SJSA1 (cell line): ENCODE measurements at places on chromosomes 6 and 20. TPM values are rescaled to one million over a fixed set of nuclear protein-coding genes. Genes with fewer than 3 reads are reported as not detected.
A peak's percentile ranks its signal among the peaks of the same experiment; 100 is the strongest.

DNA sequence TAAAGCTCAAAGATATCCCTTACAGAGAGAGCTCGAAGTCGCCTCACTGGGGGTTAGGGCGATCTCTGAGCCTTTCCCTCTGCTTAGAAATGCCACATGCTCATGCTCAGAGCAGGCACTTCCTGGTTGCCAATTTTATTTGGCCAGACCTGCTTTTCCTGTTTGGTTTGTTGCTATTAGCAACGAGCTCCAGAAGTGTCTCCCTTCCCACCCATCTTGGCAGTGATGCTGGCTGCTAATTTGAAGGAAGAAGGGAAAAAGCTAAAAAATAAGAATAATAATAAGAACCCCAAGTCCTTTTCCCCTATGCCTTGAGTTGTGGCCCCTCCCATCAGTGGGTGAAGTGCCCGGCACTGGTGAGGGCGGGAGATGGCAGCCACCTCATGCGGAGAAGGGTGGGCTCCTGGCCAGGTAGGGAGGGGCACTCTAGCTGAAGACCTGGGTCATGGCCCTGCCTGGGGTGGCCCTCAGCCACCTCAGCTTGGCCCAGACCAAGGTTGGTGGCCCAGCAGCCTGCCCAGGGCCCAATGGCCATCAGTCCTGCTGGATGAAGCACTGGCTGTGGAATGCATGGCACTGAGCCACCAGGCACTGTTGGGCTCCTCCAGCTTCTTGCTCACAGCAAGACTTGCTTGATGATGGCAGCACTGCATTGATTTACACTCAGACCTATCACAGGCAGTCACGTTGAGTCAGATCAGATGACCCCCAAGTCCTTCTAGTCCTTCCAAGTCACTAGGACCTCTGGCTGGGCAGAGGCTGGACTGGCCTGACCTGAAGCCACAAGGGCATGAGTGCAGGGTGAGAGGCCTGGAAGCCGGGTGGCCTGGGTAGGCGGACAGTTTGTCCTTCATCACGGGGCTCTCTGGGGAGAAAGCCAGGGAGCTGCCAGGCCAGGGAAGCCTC lies 79.0 kb downstream of the SYNJ2 start:
- H3K4me3 ChIP-seq, result no peak overlapping the region
- DNase-seq, result peak; percentile 93
- no peaks in the 10 kb centered on the region for H3K27me3 ChIP-seq
- peaks cover 58% of the 10 kb centered on the region for H3K4me1 ChIP-seq

- no peaks in the 10 kb centered on the region for H3K36me3 ChIP-seq
- no peak overlapping the region for H3K27ac ChIP-seq
- no peak for DNase-seq
Measured at GRCh38 chr6:125798734-125799508, 8.2 kb downstream of the NCOA7 start.

MLN gene
- not detected in 2 replicates for total RNA-seq

DNA sequence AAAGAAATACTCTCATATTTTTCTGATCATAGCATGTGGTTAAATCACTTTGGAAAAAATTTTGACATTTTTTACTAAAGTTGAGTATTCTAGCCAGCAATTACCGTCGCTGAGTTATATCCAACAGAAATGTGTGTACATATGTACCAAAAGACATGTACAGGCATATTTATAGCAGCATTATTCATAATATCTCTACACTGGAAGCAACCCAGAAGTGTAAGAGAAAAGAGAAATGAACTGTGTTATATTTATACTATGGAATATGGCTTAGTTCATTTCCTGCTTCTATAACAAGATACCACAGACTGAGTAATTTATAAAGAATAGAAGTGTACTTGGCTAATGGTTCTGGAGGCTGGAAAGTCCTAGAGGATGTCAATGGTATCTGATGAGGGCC lies 474.0 kb upstream of the GJE1 start:
- H3K27ac ChIP-seq, result no peak overlapping the region
- no peaks in the 10 kb centered on the region for H3K27me3 ChIP-seq

LGSN gene
- not detected in 2 replicates for total RNA-seq

THBS2 gene
- not detected in 2 replicates for total RNA-seq

DNA sequence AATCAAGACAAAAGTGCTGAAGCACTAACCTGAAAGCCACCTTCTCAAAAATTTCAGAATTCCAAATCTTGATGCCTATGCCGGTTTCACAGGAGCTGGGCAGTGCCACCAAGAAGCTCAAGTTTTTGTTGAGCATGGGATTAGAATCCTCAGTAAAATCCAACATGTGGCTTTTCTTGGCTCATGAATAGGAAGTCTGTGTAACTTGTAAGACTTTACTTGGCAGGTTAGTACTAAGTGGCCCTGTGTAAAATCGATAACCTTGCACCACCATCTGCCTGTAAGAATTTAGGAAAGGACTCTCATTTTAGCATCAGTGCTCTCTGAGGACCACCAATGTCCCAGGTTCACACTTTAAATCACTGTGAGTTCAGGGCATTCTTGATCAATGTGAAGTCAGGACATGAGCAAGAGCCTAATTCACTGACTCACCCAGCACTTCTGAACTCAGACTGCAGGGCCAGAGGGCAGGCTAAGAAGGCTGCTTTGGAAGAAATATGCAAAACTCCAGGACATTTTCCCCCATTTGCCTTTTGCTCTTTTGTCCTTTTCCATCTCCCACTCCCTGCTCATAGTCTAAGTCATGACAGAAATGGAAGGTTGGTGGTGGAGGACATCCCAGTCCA lies 113.2 kb downstream of the EDN1 start:
- peak overlapping the region; percentile 28; the same call in 1 of the 2 replicates for H3K27ac ChIP-seq
- DNase-seq, result no peak
- H3K4me3 ChIP-seq, result no peak overlapping the region

- H3K36me3 ChIP-seq, result no peaks in the 10 kb centered on the region
- no peak overlapping the region for H3K4me3 ChIP-seq
- DNase-seq, result peak; percentile 23
- H3K27ac ChIP-seq, result peak overlapping the region; percentile 35; the same call in 1 of the 2 replicates
- no peaks in the 10 kb centered on the region for H3K27me3 ChIP-seq
Measured at GRCh38 chr6:74731204-74731603, 474.6 kb downstream of the COL12A1 start.

- no peaks in the 10 kb centered on the region for H3K27me3 ChIP-seq
- H3K4me1 ChIP-seq, result peaks cover 73% of the 10 kb centered on the region
- H3K36me3 ChIP-seq, result no peaks in the 10 kb centered on the region
- DNase-seq, result no peak
- no peak overlapping the region for H3K4me3 ChIP-seq
- H3K27ac ChIP-seq, result peak overlapping the region; percentile 81
Measured at GRCh38 chr20:23146857-23147637, 60.9 kb upstream of the CD93 start.

MUC22 gene
- total RNA-seq, result not detected in 2 replicates

DNA sequence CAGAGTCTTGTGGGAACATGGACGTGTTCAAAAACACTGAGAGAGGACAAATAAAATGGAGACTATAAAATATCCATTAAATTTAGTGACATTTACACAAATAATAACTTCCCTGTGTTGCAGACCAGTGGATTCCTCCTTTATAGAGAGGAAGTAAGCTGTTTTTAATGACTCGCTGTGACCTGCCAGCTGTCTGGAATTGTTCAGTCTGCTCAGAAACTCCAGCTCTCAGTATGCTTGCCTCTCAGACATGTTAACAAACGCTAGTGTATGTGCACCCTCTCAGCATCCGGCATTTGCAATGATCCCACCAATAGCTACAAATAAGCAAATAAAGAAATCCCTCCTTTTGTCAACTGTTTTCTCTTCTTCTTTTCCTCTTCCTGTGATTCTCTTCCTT lies 158.0 kb upstream of the TCF21 start:
- no peak for DNase-seq
- no peaks in the 10 kb centered on the region for H3K27me3 ChIP-seq
- H3K27ac ChIP-seq, result no peak overlapping the region
- H3K4me1 ChIP-seq, result no peaks in the 10 kb centered on the region
- H3K4me3 ChIP-seq, result no peak overlapping the region

MEI4 gene
- not detected in 2 replicates for total RNA-seq

- no peaks in the 10 kb centered on the region for H3K27me3 ChIP-seq
- no peak overlapping the region for H3K4me3 ChIP-seq
- no peaks in the 10 kb centered on the region for H3K36me3 ChIP-seq
- H3K27ac ChIP-seq, result no peak overlapping the region
- H3K4me1 ChIP-seq, result peaks cover 2% of the 10 kb centered on the region
Measured at GRCh38 chr6:139894271-139894670, 519.8 kb upstream of the CITED2 start.

- H3K27me3 ChIP-seq, result peaks cover 3% of the 10 kb centered on the region; the same call in 1 of the 2 replicates
- no peak for DNase-seq
- no peak overlapping the region for H3K27ac ChIP-seq
- H3K4me1 ChIP-seq, result no peaks in the 10 kb centered on the region
- no peaks in the 10 kb centered on the region for H3K36me3 ChIP-seq
- no peak overlapping the region for H3K4me3 ChIP-seq
Measured at GRCh38 chr6:24614043-24614420, 32.0 kb downstream of the KIAA0319 start.

GRCh38 chr6:12137480-12137879 lies 125.4 kb downstream of the HIVEP1 start:
- no peak overlapping the region for H3K4me3 ChIP-seq
- no peaks in the 10 kb centered on the region for H3K27me3 ChIP-seq
- H3K36me3 ChIP-seq, result peaks cover 22% of the 10 kb centered on the region
- peaks cover 16% of the 10 kb centered on the region for H3K4me1 ChIP-seq
- peak; percentile 61 for DNase-seq
